ENCODE measurements at places on chromosomes 1 and 21.

DNA sequence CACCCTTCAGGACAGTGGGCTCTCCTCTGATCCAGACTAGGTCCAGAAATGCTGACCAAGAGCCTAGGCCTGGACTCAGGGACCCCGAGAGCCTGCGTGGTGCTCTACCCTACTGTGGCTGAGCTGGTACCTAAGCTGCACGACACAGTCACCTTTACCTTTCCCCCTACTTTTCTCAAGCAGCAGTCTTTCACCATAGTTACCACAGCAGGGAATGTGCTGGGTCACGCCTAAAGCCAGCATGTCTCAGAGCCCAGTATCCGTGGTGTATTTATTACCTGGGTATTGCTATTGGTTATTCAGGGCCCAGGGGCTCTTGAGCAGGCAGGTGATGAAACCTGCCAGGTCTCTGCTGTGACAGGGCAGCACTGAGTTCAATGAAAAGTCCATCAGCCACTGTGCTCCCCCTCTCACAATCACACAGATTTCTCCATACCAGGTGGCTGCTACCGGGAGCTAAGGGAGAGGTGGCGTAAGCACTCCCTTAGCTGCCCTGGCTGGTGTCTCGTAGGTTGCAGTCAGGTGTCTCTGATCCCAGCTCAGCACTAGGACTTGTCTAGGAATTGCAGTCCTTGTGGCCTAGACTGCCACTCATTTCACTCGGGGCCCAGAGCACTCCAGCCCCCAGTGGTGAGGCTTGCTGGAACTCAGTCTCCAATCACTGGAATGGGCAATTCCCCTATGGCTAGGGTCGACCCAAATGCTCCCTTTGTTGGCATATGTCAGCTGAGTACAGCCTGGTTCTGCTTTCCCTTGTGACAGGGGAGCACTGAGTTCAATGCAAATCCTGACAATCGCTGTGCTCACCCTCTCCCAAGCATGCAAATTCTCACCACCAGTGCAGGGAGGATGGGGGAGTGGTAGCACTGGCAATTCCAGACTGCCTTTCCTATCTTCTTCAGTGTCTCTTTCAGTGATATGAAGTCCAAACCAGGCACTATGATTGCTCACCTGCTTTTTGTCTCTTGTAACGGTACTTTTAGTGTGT lies 128.7 kb downstream of the PHTF1 start:
- no peak for DNase-seq

- DNase-seq, result no peak
Observed at GRCh38 chr1:186627019-186627418, 53.2 kb downstream of the PTGS2 start.

- no peak for DNase-seq
Observed at GRCh38 chr1:70293186-70293843, 61.2 kb downstream of the ANKRD13C start.

- DNase-seq, result no peak
Observed at GRCh38 chr1:222931023-222931422, 116.2 kb downstream of the DISP1 start.

- no peak for DNase-seq
Observed at GRCh38 chr1:109370712-109371340, 26.9 kb downstream of the SORT1 start.

GRCh38 chr1:99527078-99527477 lies 118.8 kb upstream of the PALMD start:
- DNase-seq, result no peak

DNA sequence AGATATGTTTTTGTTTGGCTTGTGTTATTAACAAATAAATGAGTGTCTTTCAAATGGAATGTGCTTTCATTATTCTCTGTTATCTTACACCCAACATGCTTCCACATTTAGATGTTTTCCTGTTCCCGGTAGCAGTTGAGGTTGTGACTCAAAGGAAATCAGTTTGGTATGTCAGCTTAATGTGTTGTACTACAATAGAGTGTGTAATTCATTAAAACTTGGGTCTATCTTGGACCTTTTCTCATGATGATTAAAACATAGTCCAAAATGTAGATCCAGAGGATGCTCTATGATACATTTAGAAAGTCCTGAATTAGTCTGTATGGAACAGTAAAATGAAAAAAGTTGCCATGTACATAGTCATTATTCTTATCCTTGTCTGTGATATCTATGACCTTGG lies 26.7 kb downstream of the RTCA start:
- peak; percentile 45 for DNase-seq

GRCh38 chr1:183304440-183305107 lies 113.6 kb downstream of the NMNAT2 start:
- DNase-seq, result no peak

DNA sequence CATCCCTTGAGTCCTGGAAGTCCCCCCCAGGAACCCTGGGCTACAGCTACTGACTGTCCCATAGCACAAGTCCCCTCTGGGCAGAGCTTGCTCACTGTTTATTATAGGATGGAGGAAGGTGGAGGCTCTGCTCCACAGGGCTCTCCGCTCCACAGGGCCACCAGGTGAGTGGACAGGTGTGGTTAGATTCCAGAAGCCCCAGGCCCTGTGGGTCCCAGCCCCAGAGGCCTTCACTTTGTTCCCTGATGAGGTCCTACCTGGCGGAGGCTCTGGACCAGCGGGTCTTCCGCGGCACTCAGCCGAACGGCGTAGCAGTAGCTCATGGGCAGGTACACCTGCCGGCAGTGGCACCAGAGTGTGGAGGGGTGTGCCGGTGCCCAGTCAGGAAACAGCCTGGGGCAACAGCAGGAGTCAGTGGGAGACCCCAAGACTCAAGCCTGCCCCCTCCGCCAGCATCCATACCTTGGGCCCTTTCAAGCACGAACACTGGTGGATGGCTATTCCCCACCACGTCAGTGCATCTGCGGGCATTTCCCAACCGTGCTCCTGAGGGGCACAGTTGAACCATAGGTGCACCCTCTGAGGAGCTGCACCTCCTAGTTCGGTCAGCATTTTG lies 12.3 kb downstream of the LSS start:
- no peak for DNase-seq

DNA sequence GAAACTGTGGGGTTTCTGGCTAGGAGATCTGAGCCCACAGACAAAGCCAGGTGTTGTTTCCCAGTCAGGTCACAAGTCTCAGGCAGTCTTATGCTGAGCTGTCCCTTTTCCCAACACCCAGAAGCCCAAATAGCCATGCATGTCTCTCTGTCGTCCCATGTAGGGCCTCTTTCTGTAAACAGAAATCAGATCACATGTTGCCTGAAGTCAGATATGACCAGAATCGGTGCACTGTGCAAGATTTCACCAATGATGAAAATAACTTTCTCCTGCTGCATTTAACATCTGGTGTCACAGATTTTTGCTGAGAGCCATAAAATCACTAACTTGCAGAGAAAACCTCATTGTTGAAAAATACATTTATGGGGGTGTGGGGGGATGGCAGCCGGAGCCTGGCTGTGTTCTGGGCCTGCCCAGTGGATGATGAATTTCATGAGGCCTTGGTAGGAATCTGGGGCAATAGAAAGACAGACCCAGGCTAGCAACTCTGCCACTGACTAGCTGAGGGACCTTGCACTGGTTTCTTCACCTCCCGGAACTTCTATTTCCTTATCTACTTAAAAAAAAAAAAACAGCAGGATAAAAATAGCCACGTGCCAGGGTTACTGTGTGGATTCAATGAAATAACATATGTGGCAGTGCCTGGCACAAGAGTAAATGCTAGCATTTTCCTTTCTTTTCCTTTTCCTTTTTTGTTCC lies 158.8 kb upstream of the NFIA start:
- DNase-seq, result no peak

DNA sequence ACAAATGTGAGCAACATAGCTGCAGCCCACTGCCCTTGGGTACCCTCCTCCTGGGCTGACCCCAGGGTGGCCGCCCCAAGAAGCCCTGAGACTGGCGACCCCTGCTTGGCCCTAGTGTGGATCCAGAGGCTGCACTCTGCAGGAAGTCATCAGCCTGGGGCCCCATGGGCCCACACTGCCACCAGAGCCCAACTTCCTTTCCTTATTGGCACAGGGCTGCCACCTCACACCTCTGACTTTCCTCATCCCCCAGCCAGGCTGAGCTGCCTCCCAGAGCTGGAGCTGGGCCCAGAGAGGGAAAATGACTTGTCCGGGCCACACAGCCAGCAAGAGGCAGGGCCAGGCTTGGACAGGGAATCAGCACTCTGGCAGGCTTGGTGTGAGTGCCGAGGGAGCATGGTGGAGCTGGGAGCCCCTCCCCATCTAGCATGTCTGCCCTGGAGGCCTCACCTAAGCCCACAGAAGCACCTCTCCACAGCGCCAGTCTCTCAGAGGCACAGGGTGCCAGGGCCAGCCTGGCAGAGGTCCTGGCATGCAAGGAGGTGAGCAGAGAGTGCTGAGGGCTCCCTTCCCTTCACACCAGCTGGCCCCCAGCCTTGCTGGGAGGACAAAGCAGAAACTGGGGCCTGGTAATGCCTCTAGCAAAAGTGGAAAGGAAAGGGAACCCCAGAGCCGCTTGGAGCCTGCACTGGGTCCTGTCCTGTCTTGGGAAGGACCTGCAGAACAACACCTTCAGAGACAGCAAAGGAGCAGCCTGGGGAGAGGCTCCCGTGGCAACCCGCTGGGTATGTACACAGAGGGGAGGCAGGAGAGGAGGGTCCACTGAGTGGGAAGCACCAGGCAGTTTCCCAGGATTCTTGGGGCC lies 3.2 kb downstream of the RAP1GAP start:
- DNase-seq, result peak; percentile 41

- no peak for DNase-seq
Observed at GRCh38 chr1:119714583-119714982, 2.8 kb downstream of the PHGDH start.

- DNase-seq, result no peak
Observed at GRCh38 chr1:192901500-192901899, 92.7 kb downstream of the RGS2 start.

DNA sequence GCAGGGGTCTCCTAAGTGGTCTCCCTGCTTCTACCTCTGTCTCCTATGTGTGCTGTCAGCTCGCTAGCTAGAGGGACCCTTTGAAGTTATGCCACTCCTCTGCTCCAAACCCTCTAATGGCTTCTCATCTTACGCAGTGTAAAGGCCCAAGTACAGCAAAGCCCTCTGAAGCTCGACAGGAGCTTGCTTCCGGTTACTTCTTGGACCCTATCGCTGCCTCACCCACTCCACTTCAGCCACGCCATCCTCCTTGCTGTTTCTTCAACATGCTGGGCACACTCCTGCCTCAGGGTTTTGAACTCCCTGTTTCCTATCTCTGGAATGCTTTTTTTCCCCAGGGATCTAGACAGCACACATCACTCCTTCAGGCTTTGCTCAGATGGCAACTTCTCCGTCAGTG lies 102.3 kb upstream of the F3 start:
- no peak for DNase-seq

DNA sequence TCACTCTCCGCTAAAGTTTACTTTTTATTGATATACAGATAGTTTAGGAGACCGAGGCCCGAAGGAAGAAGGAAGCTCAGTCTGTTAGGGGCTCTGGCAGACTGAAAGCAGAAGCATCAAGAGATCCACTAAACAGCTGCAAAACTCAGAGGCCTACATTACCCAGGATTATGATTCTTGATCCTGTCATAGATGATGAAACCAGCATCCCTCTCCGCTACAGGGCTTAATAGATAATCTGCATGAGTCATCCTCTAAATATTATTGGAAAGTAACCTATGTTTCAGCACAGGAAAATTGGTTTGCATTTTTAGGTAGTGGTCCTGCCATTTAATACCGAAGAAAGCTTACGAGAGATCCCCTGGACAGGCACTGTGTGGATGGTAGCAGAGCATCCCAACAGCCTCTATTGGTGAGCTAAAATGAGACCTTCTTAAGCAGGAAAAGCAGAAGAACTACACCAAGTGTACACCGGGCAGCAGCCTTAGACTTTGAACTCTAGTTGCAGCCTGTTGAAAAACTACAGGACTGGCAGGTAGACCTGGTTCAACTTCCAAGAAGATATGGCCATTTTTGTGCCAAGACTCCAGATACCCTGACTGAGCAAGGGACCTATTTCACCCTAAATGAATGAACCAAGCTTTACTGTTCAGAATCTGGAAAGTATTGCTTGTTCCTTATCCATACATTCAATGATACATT lies 6.8 kb downstream of the CASQ2 start:
- DNase-seq, result no peak

- DNase-seq, result peak; percentile 17
Observed at GRCh38 chr1:212566522-212567479, 41.8 kb upstream of the ATF3 start.

GRCh38 chr21:34881839-34882371 lies 167.2 kb downstream of the RUNX1 start:
- no peak for DNase-seq

DNA sequence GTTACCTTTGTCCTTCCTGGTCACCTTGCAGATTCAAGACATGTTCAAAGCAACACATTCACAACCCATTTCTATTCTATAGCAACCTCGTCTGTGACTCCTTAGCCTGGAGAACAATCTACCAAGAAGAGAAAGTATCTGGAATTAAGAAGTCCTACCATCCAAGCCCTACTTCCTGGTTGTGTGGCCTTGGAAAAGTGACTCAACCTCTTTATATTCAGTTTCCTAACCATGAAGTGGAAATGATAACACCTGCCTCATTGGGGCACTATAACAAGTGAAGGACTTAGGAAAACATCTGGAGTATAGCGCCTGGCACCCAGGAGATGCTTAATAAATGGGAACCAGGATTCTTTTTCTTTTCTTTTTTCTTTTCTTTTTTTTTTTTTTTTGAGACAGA lies 36.5 kb upstream of the SRRM1 start:
- DNase-seq, result no peak

DNA sequence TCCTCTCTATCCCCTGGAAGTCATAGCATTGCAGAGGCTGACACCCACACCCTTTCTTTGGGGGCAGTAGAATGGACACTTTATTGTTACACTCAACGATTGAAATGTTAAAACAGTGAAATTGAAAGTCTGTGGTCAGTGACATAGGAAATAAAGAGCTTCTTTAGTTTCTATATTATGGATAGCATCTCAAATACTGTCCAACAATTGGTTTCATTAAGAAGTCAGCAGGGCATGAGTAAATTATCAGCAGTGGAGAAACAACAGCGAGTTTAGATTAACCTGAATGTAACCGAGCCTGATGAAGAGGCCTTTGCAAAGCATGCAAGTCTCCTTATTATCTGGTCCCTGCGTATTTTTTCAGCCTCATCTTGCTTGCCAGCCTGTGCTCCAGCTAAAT lies 350.7 kb downstream of the NTNG1 start:
- DNase-seq, result no peak

DNA sequence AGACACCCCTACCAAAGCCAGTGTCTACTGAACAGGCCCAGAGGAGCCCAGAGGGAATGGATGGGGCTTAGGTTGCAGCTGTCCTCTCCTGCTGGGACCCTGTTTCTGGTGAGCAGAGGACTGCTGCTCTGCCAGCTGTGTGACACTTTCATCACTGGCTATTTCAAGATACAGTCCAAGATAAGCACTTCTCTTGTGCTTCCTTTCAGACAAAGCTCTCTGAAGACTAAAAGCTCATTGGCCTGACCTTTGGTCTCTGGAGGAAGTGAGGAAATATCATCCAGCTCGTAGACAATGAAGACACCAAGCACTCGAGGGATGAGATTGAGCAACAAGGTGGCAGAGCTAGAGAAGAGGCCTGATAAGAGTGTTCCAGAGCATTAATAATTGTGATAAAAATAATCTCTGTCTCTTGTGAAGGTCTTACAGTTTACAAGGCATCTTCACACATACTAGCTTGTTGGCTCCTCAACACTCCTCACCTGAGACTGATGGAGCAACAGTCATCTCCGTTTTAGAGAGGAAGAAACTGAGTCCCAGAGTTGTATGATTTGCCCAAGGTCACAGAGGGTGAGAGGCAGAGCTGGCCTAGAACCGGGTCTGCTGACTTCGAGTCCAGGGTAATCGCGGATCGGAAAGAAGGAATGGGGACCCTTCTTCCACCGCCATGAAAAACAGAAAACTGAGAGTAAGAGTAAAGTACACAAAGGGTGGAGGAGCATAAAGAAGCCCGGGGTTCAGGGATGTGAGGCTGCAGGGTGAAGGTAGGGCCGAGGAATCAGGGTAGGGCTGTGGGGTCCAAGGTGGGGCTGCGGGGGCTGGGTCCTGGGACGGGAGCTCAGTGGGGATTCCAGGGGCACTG lies 666 bp downstream of the PAFAH2 start:
- DNase-seq, result no peak

Measured in GDM1 (cell line).